ENCODE measurements at places on chromosomes 1 and 21.

DNA sequence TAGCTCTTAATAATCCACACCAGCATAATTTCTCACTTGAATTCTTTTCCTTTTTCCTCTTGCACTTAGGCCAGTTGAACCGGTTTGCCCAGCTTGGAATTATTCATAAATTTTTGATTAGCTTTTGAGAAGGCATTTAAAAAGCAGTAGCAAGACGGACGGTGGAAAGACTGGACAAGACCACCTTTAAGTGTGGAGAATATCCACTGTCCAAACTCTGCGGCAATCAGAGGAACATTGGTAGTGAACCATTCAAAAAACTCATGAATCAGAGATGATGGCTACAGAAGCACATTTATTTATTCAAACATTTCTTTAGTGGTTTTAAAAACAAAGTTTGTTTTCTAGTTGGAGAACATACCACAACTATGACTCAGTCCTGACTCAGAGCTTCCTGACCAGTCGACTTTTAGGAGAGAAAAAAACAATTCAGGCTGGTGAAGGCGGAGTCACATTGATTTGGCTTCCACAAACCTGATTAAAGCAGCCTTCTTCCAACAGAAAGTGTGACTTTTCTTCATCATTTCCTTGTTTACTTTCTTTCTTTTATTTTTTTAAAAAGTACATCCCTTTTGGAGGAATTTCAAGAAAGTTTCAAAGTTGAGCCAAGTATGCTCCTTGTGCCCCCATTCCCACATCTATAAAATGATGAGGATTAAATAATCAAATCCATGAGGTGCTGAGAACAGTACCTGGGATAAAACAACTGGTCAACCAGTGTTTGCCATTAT, 128.8 kb downstream of the ADSS2 start:
- DNase-seq = no peak

- no peak for DNase-seq
These were observed 55.8 kb downstream of the VWA5B1 start for GRCh38 chr1:20346433-20346832.

- peak; percentile 78 for DNase-seq
These were observed 57.3 kb downstream of the MAB21L3 start for GRCh38 chr1:116168277-116169032.

GRCh38 chr21:45774291-45774690, 130.8 kb downstream of the PCBP3 start:
- no peak for DNase-seq

GRCh38 chr1:78370779-78371482, 119.8 kb upstream of the PTGFR start:
- no peak for DNase-seq

- DNase-seq = no peak
These were observed 26.4 kb downstream of the CHI3L2 start for GRCh38 chr1:111253876-111254275.

DNA sequence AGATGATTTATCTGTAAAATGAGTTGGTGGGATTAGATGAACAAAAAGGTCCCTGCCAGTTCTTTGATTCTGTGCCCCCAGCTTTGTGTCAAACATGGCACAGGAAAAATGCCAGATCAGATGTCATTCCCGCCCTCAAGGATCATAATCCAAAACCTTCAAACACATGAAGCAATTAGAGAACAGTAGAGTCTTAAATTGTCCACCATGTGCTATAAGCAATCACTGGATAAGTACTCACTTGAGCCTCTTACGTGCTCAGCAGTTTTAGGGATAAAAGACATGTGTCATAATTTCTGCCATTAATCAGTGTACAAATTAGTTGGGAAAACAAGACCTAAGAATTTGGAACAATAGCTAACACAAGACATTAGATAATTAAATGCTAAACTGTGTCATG, 15.4 kb upstream of the KIAA0040 start:
- DNase-seq = no peak

GRCh38 chr1:94922761-94923331, 4.1 kb downstream of the CNN3 start:
- no peak for DNase-seq

DNA sequence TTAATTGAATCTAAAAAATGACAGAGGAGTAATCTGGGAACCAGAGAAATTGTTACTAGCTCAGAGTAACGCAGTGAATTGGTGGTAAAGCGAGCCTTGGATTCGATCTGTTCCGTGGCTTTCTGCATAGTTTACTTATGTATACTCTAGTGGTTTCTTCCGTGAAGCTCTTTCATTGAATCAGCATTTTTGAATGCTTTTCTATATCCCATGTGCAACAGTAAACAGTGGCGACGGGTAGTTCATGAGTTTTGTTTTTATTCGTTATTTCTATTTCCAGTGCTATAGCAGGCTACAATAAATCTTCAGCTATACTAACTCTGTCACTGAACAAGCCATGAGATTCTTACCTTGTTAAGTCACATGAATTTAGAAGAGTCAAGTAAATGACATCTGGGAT, 14.5 kb upstream of the MAP3K7CL start:
- no peak for DNase-seq

DNA sequence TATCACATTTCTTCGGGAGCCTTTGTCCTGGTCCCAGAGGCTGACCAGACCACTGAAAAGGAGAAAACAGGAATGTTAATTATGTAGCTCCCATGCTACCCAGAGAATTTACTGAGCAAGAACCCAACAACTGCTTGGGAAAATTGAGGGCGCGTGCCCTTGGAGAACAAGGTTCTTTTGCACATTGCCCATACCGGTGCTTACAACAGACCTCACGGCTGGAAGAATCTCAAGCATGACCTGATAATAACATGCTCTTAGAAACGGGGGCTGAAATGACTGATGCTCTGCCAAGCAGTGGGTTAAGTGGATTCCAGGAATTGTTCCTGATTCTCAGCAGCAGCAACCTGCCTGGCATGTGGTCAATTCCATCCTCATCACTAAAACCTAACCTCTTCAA, 49.3 kb upstream of the AJAP1 start:
- DNase-seq = no peak

DNA sequence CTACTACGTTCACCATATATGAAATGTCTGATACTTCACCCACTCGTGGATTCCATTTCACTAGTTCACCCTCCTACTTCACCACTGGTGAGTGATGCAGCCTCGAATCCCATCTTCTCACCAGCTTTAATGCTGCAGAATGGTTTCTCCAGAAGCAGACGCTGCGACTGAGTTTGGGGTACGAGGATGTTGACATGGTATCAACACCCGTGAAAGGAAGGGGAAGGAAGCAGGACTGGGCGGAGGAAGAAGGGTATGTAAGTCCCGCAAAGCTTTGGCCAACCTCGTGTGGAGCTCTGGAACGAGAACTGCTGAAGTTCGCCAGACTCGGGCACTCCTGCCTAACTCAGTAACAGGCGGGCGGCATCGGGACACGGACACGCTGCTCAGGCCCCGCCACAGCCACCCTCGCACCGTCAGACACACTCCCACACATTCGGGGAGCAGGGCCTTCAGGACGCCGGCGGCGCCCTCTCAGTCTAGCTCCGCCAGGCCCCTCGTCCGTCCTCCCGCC, 833 bp upstream of the DIP2A start:
- DNase-seq = peak; percentile 30

GRCh38 chr1:233355841-233356704, 28.5 kb downstream of the MAP3K21 start:
- no peak for DNase-seq

DNA sequence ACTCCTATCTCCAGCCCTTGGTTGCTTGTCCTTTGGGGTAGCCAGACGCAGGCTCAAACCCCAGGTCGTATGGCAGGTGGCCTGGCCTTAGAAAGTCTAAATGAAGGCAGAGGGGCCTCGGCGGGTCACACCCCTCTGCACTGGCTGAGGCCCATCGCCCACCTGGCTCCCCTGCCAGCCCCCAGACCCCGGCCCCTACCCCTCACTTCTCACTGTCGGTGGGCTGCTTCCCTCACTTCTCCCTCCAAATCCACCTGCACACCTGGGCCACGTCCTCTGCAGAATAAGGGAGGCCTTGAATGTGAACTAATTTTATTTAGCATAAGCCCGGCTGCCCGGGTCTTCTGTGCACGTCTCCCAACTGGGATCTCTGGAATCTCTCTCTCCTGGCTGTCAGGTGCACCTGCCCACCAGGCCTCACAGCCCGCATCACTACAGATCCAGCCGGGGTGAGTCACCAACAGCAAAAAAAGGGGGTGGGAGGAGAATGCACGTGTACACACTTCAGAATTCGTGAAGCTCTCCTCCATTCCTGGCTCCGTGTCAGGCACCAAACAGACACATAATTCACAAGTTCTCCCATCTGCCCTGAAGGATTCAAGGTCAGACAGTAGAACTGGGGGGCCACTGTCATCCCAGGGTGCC, 107.5 kb upstream of the SIM2 start:
- DNase-seq = no peak

DNA sequence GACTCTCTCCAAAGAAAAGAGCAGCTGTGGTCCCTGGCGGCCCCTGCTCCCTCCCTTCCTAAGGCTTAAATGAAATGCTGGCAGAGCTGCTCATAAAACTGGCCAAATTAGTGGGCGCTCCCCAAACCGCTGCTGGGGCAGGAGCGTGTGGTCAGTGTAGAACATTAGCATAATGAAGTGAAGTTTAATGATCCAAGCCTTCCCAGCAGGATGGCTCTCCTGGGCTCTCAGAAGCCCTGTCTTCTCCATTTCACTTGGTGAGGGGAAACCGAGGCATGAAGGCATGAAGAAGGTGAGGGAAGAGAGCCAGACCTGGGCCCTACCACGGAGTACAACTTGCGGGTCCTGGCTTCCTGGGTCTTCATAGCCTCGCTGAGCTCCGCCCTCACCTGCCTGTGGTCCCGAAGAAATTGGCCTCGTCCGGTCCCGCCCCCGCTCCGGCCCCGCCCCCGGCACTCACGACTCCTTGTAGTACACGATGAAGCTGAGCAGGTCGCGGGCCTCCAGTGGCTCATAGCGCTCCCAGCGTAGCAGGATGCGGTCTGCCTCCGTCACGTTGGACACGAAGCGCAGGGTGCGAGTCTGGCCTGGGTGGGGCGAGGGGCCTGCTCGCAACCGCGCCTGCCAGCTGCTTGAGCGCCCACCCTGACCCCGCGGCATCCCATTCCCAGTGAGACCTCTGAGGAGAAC, 10.3 kb downstream of the INSRR start:
- peak; percentile 63 for DNase-seq

Measured in stimulated activated CD8-positive, alpha-beta memory T cell treated with anti-CD3 and anti-CD28 coated beads, Interleukin-2, amount 100 ng/mL, for 48 hours (primary cell).